Esophagus mucosa (tissue), 1 donor: ENCODE measurements at places on chromosomes 5 and 9. TPM values are rescaled to one million over a fixed set of nuclear protein-coding genes. Genes with fewer than 3 reads are reported as not detected.

The GABRA1 gene
- not detected for total RNA-seq

The CDH9 gene
- total RNA-seq: not detected

The PCA3 gene
- total RNA-seq: not detected

The OTULIN gene
- 26.1 TPM for total RNA-seq

The SHOC1 gene
- total RNA-seq: 0.56 TPM

The SLC4A9 gene
- 0.08 TPM for total RNA-seq

The LCN12 gene
- 0.80 TPM for total RNA-seq

The BICD2 gene
- total RNA-seq: 63.7 TPM

The CDC20B gene
- total RNA-seq: not detected

The DNAH5 gene
- total RNA-seq: 0.52 TPM

The ZNF883 gene
- 1.0 TPM for total RNA-seq

The GLDC gene
- 28.3 TPM for total RNA-seq

The STPG3 gene
- not detected for total RNA-seq

The SHB gene
- 34.0 TPM for total RNA-seq

The TMC1 gene
- total RNA-seq: 3.3 TPM

The SPATA31D1 gene
- not detected for total RNA-seq

The SLC6A3 gene
- total RNA-seq: 0.16 TPM

The CMBL gene
- total RNA-seq: 4.5 TPM

The TMEM252 gene
- total RNA-seq: not detected

The ESM1 gene
- not detected for total RNA-seq

- ATAC-seq: no peak
These were observed 2.5 kb upstream of the CCL19 start for GRCh38 chr9:34693560-34693959.

DNA sequence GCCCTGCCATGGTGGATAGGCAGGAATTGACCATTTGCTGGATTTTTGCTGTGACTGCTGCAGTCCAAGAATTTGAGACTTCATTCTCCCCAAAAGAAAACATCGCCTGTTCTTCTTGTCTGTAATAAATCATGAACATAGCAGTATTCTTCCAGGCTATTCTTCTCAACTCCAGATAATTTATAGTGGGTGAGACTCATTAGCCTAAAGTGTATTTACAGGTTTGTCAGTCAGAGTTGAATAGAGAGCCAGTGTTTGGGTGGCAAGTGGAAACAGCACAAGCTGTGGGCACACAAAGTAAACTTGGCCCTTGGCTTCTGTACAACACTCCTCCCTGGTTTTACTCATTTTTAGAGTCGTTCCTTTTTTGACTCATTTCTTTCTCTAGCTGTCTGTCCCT lies 128.2 kb upstream of the VCAN start:
- ATAC-seq: no peak

GRCh38 chr9:126642010-126642744 lies 28.4 kb downstream of the LMX1B start:
- ATAC-seq: no peak

- no peak for ATAC-seq
These were observed 370.7 kb upstream of the IRX2 start for GRCh38 chr5:3122216-3122615.

- no peak for ATAC-seq
These were observed 29.2 kb upstream of the ARHGEF28 start for GRCh38 chr5:73596705-73597328.

GRCh38 chr5:100708645-100709171 lies 173.5 kb downstream of the FAM174A start:
- ATAC-seq: no peak

- ATAC-seq: no peak
These were observed 235.2 kb upstream of the SLC24A2 start for GRCh38 chr9:20023961-20024571.

DNA sequence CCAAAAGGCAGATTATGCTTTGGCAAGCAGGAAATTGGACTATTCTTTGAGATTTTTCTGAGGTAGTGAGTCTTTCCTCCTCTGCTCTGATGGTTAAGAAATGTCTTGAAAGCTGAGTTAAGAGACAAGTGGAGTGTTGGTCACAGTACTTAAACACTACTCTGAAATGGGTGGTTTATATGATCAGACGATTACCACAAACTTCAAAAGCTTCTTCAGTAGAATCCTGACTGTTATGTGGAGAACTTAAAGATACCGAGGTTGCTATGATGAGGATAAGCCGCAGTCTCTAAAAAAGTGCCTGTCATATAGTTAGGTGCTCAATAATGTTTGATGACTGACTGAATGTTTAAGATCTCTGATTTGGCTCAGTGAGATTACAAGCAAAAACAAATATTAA lies 24.3 kb downstream of the GCNT4 start:
- ATAC-seq: no peak

DNA sequence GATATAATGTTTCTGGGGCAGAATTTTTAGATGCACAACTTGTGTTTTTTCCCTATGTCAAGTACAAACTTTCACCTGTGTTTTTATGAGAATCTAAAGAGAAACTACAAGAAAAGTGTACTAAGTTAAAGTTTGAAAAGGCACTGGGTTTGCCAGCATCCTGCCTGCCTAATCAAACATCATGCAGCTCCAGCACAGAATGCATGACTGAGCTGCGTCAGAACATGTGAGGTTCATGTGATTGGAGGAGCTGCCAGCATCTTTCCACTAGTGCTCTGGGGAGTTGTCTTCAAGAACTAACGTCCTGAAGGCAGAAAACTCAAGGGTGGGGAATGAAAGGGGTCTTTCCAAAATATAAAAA lies 46.1 kb upstream of the RIC1 start:
- ATAC-seq: no peak

DNA sequence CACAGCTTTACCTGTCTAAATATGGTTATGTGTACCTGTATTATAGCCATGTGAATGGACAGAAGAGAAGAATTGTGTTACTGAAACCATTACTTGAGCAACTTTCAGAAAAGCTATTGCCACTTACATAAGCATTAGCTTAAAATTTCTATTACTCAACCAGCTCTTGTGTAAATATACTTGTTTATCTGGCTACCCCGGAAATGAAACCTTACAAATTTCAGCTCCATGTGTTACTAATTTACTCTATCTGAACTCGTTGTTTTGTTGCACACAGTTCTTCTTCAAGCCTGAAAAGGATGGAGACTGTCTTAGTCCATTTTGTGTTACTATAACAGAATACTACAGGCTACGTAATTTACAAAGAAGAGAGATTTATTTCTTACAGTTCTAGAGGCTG lies 22.5 kb upstream of the ADAMTSL1 start:
- ATAC-seq: peak; percentile 50

- ATAC-seq: peak; percentile 48
These were observed 329.3 kb downstream of the PIK3R1 start for GRCh38 chr5:68544648-68545552.

DNA sequence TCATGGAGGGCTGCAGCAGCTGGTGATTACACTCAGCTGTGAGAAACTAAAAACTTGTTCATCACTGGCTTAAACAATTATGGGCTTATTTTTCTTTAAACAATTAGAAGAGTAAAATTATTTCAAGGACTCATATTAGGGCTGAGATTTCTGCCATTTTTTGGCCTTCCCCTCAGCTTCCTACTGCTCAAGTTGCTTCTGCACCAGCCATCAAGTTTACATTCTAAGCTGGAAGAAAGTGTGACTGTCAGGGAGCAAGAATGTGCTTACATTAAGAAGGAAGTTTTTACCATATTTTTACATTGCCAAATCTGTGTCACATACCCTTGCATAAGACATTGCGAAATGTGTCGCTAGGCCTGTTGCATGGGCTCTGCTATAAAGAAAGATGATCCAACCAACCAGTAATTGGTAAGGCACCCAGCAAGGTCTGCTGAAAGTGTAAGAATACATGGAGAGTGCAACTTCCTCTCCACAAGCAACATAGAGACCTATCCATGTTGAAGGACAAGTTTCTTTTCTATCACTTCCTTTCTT lies 260.3 kb upstream of the CDH10 start:
- no peak for ATAC-seq

- no peak for ATAC-seq
These were observed 87.3 kb downstream of the SYK start for GRCh38 chr9:90888941-90889340.

DNA sequence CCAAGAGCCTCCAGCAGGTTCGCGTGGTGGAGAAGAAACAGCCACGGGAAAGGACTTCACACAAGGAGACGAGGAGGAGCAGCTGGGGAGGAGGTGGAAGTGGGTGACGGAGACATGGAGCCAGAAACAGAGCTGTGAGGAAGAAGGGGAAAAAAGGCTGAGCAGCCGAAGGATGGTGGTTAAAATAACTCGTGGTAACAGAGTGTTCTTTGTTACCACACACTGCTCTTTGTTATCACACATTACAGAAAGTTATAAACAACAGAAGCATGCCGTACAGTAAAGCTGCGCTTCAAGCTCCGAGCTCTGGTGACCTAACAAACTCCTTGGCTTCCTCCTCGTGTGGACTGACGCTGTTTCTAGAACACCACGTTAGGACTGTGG lies 215.4 kb downstream of the GLIS3 start:
- ATAC-seq: no peak

- no peak for ATAC-seq
These were observed 59.8 kb upstream of the BARX1 start for GRCh38 chr9:94014920-94015319.

DNA sequence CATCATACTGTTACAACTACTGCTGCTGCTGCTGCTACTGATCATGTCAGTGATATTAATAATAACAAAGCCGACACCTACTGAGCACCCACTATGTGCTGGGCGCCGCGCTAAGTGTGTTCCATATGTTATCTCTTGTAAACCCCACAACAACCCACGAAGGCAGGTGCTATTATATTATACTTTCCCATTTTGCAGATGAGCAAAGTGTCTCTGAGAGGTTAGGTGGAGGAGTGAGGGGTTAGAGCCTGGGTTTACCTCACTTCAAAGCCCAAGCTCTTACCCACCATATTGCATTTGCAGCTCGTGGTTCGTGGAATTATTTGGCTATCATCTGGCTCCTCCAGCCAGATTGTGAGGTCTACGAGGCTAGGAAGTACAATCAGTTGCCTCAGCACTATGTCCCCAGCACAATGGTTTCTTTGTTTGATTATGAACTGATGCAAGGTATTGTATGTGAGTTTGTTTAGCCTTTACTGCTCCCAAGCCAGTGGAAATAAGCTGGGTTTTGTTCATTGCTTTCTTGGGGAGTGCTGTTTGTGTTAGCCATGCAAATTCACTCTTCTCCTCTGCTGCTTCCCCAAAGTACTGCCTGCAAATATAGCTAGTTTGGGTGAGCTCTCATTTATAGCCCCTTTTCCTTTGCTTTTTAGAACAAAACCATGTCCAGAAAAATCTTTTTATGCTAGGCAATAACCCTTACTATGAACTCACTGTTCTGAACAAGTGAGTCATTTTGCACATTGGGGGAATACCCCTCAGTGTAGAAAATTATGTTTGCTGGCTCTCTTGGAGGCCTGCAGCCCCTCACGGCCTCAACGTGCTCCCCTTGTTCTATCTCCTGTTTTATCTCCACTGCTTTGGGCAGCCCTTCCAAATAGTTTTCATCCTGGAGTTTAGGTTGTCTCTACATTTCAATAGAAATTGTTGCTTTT lies 47.9 kb downstream of the ALG2 start:
- no peak for ATAC-seq

- ATAC-seq: no peak
These were observed 4.8 kb downstream of the ADAMTSL1 start for GRCh38 chr9:18478501-18479361.

DNA sequence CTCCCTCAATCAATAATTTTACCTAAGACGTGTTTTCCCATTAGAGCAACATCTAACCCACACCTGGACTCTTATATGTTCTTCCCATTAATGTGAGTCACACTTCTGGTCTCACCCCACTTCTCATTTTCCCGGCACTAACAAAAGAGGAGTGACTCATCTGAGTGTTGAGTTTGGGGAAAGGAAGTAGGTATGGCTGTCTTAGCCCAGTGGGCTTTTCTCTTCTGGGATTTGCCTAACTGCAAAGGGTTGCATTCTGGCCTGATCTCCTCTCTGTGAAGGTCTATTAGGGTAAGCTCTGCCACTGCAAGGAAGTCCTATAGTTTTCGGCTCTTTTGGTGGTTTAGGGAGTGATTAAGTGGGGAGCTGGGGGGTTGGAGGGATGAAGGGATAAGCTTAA lies 195.6 kb downstream of the KIAA0825 start:
- peak; percentile 97 for ATAC-seq

DNA sequence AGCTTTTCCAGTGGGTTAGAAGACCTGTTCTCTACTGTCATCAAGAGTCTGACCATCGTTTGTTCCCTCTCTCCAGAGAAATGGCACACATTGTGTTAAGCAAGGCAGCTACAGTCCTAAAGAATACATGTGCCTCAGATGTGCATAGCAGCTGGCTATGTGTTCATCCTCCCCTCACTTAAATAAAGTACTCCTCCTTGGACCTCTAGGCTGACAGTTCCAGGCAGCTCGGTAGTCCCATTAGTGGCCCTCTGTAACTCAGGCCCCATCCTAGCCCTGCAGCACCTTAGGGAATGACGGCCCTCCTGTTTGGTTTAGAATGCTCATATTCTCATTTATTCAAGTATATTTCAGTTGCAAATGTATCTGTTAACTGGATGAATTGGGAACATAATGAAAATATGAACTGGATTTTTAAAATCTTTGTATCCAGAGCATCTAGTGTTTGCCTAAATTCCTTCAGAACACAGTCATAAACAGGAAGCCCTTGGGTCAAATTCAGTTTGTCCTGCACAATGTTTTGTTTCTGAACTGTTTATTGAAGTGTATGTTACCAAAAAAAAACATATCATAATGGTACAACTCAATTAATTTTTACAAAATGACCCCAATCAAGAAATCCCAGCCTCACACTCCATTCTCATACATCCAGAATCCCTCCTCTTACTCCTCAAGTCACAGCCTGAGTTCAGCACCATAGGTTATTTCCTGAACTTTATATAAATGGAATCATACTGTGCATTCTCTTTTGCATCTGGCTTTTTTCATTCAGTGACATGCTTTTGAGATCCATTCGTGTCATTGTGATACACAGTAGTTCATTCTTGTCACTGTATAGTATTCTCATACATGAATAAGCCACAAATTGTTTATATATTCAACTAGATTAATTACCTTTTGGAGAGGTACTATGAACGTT lies 1.6 kb upstream of the ASPN start:
- no peak for ATAC-seq

GRCh38 chr5:173997331-173997730 lies 8.4 kb downstream of the C5orf47 start:
- ATAC-seq: no peak

DNA sequence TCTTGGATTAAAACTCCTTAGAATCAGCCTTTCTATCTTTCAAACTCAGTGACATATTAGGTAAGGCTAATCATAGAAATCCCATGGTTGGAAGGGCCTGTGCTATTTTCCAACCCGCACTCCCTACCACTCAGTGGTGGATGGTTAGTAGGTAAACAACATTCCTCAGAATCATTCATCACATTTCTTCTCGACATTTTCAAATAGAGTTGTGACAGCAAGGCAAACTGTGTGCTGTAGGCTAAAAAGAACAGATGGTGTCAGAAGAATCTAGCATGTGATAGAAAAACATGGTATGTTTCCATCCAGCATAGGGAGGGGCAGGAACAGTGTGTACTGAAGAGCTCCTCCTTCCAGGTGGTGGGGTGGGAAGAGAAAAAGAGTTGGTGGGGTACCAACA lies 227.3 kb upstream of the NMUR2 start:
- ATAC-seq: no peak

GRCh38 chr9:135615666-135616618 lies 23.4 kb downstream of the GLT6D1 start:
- no peak for ATAC-seq

- ATAC-seq: no peak
These were observed 266.0 kb upstream of the ZNF462 start for GRCh38 chr9:106596984-106597383.

- peak; percentile 13 for ATAC-seq
These were observed 25.6 kb downstream of the ZNF474 start for GRCh38 chr5:122154910-122155309.

- ATAC-seq: no peak
These were observed 66.2 kb upstream of the RUFY1 start for GRCh38 chr5:179484201-179484600.
